ENCODE measurements at places on chromosomes 1 and 21. TPM values are rescaled to one million over a fixed set of nuclear protein-coding genes. Genes with fewer than 3 reads are reported as not detected.

TSPEAR gene
- polyA plus RNA-seq = 0.13 TPM

HFM1 gene
- polyA plus RNA-seq = 2.9 TPM

PTPN7 gene
- 0.98 TPM for polyA plus RNA-seq

HS2ST1 gene
- polyA plus RNA-seq = 31.6 TPM

VHLL gene
- polyA plus RNA-seq = not detected

DNA sequence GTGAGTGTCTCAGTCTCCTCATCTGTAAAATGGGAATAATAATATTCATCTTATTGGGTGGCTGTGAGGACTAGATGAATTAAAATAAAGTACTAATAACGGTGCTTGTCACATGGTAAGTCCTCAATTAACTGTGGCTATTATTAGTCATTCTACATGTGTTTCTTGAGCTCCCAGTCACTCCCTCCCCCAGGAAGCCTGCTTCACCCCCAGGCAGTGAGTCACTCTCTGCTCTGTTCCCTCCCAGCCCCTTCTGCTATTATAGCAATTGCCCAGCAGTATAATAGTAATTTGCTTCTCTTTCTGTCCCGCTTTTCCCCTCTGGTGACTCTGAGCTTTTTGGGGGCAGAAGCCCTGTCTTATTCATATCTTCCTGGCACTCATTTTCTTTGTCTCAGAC is 102.0 kb downstream of the BEND5 start:
- no peak for DNase-seq
- H3K36me3 ChIP-seq = no peaks in the 10 kb centered on the region
- H3K27me3 ChIP-seq = no peaks in the 10 kb centered on the region
- no peaks in the 10 kb centered on the region for H3K4me1 ChIP-seq
- H3K4me3 ChIP-seq = no peak overlapping the region

DNA sequence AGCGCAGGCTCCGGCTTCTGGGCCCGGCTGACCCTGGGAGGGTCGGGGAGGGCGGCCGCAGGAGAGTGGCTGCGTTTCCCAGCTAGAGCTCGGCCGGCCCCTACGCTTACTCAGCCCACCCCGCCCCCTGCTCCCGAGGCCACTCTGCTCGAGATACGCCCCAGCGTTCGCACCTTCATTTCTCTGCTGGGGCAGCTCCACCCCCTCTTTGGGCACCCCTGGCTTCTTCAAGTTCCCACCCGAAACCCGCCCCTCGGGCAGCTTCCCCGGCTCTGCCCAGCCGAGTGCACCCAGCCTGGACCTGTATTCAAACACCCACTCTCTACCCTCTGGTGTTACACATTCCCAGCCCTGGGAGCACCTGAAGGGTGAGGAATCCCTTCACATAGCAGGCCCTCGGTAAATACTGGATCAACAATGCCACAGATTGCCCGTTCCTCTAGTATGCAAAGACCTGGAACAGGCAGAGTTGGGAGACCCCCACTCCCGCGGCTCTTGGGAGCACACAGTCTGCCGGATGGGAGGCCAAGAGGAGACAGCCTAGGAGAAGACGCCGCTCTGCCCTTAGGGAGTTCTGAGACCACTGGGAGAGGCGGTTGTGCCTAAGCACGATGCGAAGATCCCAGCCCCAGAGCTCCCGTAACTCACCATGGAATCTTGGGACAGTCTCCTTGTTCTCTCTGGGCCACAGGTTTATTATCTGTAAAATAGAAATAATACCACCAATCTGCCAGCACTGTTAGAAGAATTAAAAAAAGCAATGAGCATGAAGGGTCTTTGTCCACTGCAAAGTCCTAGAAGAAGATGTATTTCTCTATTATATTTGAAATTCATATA is 566 bp upstream of the PAQR7 start:
- peaks cover 49% of the 10 kb centered on the region for H3K4me1 ChIP-seq
- H3K27ac ChIP-seq = peak overlapping the region; percentile 91
- no peaks in the 10 kb centered on the region for H3K36me3 ChIP-seq
- no peak for DNase-seq
- no peaks in the 10 kb centered on the region for H3K27me3 ChIP-seq
- peak overlapping the region; percentile 56 for H3K4me3 ChIP-seq

- no peaks in the 10 kb centered on the region for H3K27me3 ChIP-seq
- H3K4me3 ChIP-seq = no peak overlapping the region
- H3K4me1 ChIP-seq = no peaks in the 10 kb centered on the region
- H3K27ac ChIP-seq = no peak overlapping the region
Observed at GRCh38 chr1:113891631-113892220, 4.3 kb upstream of the BCL2L15 start.

- no peak overlapping the region for H3K4me3 ChIP-seq
- DNase-seq = no peak
- H3K27me3 ChIP-seq = peaks cover 2% of the 10 kb centered on the region
- H3K4me1 ChIP-seq = no peaks in the 10 kb centered on the region
- no peaks in the 10 kb centered on the region for H3K36me3 ChIP-seq
Observed at GRCh38 chr1:191912517-191912916, 245.7 kb upstream of the RGS18 start.

- no peaks in the 10 kb centered on the region for H3K36me3 ChIP-seq
- DNase-seq = peak; percentile 66
- H3K27ac ChIP-seq = no peak overlapping the region
- no peak overlapping the region for H3K4me3 ChIP-seq
- no peaks in the 10 kb centered on the region for H3K4me1 ChIP-seq
Observed at GRCh38 chr1:151547119-151547899, 7.2 kb downstream of the TUFT1 start.

DNA sequence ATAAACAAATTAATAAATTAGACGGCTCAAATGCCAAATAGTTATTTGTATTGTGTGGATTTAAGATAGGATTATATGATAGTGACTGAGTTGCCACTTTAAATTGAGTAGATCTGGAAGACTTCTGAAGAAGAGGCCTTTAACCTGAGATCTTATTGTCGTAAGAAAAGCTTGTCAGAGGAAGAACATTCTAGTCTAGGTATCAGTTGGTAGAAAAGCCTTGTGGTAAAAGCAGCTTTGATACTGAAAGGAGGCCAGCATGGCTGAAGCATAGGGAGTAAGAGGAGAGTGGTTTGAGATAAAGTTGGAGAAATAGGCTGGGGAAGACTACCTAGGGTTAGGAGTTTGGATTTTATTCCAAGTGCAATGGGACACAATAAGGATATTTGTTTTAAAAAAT is 29.1 kb downstream of the SLC30A7 start:
- no peak overlapping the region for H3K27ac ChIP-seq
- H3K36me3 ChIP-seq = no peaks in the 10 kb centered on the region
- H3K27me3 ChIP-seq = no peaks in the 10 kb centered on the region
- H3K4me1 ChIP-seq = no peaks in the 10 kb centered on the region

DNA sequence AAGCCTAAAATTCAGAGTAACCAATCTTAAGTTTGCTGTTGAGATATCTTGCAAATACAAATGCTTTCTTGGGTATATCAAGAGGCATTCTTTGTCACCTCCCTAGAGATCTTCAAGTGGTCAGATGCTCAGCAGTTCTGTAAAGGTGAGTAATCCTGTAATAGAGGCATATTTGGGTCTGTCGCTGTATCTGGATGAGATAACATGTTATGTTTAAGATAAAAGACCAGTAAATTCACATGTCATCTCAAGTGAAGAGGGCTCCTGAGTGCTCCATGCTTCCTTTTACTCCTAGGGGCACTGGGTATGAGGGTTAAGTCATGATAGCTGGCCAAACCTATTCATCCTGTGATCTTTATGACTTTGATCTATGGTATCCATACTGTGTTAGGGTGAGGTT is 7.5 kb downstream of the CR2 start:
- H3K27me3 ChIP-seq = no peaks in the 10 kb centered on the region
- no peak overlapping the region for H3K27ac ChIP-seq
- no peaks in the 10 kb centered on the region for H3K36me3 ChIP-seq
- no peak overlapping the region for H3K4me3 ChIP-seq
- no peaks in the 10 kb centered on the region for H3K4me1 ChIP-seq
- DNase-seq = no peak

DNA sequence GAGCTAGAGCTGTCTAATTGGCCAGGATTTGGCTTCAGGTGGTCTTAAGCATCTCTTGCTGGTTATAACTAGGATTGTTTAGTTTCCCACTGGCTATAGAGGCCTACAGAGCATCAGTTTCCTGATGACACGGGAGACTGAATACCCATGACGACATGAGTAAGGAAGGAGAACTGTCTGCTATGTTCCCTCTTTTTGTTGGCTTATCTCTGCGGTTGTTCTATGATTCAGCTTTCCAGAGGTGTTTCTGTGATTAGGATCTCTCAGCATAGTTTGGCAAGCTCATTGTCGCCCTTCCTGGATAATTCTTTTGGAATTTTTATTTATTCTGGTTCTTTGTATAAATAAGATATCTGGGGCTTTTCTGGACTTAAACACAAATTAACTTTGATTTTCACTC is 163.4 kb downstream of the OLFM3 start:
- H3K36me3 ChIP-seq = no peaks in the 10 kb centered on the region
- no peak overlapping the region for H3K27ac ChIP-seq
- DNase-seq = no peak
- H3K4me3 ChIP-seq = no peak overlapping the region

DNA sequence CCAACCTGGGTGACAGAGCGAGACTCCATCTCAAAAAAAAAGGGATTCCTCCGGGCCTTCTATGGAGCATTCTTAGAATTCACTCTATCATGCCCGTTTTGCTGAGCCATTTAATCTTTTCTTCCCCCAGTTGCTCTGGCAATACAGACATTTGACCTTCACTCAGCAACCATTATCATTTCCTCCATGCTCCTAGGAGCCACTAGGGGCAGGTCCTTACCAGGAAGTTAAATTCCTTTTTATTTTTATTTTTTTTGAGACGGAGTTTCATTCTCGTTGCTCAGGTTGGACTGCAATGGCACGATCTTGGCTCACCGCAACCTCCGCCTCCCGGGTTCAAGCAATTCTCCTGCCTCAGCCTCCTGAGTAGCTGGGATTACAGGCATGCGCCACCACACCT is 9.7 kb upstream of the CGN start:
- DNase-seq = no peak
- no peaks in the 10 kb centered on the region for H3K27me3 ChIP-seq
- H3K4me1 ChIP-seq = no peaks in the 10 kb centered on the region
- no peaks in the 10 kb centered on the region for H3K36me3 ChIP-seq

DNA sequence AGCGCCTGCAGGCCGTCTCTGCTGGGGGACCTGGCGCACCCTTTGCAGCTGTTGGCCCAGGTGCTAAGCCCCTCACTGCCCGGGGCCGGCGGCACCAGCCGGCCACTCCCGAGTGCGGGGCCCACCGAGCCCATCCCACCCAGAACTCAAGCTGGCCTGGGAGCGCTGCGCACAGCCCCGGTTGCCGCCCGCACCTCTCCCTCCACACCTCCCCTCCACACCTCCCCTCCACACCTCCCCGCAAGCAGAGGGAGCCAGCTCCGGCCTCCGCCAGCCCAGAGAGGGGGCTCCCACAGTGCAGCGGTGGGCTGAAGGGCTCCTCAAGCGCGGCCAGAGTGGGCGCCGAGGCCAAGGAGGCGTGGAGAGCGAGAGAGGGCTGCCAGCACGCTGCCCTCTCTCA is 177.8 kb upstream of the KAZN start:
- DNase-seq = no peak
- no peaks in the 10 kb centered on the region for H3K4me1 ChIP-seq
- H3K36me3 ChIP-seq = no peaks in the 10 kb centered on the region
- H3K27ac ChIP-seq = no peak overlapping the region

DNA sequence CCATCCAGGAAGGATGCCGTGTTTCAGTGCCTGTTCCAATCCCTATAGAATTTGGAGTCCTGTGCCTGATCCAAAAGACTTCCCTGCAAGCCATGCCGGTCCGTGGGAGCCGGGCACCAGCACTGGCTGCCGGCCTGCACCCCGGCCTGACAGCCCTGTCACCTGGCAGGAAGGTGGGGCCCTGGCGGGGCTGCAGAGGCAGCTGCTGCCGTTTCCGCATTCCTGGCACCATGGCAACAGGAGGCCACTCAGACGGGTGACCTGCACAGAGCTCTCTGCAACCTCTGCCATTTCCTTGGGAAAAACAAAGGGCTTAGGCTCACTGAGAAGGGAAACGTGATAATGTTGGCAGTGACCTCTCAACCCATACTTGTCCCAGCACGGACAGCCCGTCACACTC is 63.2 kb upstream of the TMEM51 start:
- H3K4me3 ChIP-seq = no peak overlapping the region
- H3K36me3 ChIP-seq = no peaks in the 10 kb centered on the region
- peak overlapping the region; percentile 32 for H3K27ac ChIP-seq
- H3K27me3 ChIP-seq = no peaks in the 10 kb centered on the region
- H3K4me1 ChIP-seq = peaks cover 10% of the 10 kb centered on the region

- H3K36me3 ChIP-seq = no peaks in the 10 kb centered on the region
- no peak overlapping the region for H3K27ac ChIP-seq
- no peaks in the 10 kb centered on the region for H3K27me3 ChIP-seq
Observed at GRCh38 chr1:173100476-173101107, 49.9 kb upstream of the TNFSF18 start.

DNA sequence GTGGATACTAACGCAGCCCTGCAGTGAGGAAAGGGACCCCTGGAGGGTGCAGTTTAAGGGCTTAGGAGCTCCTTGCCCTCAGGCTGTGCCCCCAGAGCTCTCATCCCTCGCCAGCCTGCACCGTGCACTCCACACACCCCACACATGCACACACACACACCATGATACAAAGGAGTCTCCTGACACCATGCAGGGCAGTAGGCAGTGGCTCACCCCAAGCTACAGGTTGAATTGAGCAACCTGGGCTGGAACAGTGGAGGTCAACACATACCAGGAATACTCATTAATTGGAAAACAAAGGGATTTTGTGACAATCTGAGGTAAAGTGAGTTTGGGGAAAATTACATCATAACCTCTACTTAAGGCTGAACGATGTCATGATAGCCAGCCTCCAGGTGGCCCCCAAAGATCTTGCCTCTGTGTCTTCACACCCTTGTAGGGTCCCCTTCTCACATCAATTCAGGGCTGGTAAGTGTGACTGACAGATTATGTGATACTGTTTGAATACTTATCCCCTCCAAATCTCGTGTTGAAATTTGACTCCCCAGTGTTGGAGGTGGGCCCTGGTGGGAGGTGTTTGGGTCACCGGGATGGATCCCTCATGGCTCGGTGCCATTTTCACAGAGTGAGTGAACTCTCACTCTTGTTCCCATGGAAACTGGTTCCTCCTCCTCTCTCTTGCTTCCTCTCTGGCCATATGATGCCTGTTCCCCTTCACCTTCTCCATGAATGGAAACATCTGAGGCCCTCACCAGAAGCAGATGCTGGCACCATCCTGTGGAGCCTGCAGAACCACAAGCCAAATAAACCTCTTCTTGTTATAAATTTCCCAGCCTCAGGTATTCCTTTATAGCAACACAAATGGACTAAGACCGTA is 111.0 kb upstream of the RAB4A start:
- no peak for DNase-seq
- H3K27ac ChIP-seq = no peak overlapping the region
- no peaks in the 10 kb centered on the region for H3K4me1 ChIP-seq
- H3K27me3 ChIP-seq = no peaks in the 10 kb centered on the region
- no peaks in the 10 kb centered on the region for H3K36me3 ChIP-seq
- no peak overlapping the region for H3K4me3 ChIP-seq

DNA sequence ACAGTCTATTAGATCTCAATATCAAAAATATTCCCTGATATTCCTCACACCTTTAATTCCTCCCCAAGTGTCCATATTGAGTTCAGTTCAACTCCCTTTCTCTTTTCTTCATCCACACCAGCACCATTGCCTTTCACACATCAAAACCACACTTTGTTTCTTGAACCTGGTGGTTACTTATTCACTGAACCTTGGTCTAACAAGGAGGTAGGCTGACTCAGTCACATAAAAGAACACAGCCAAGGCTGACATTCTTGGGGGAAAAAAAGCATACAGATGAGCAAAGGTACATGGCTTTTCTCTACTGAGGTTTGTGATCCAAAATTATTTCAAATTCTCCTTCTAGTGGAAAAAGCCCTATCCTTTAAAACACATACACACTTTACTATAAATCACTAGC is 131.7 kb upstream of the USH2A start:
- no peak overlapping the region for H3K27ac ChIP-seq
- H3K36me3 ChIP-seq = no peaks in the 10 kb centered on the region
- H3K4me1 ChIP-seq = no peaks in the 10 kb centered on the region
- H3K27me3 ChIP-seq = no peaks in the 10 kb centered on the region
- DNase-seq = no peak
- no peak overlapping the region for H3K4me3 ChIP-seq

GRCh38 chr1:146036965-146037646 is 15.6 kb upstream of the HJV start:
- peak overlapping the region; percentile 93 for H3K27ac ChIP-seq
- H3K4me1 ChIP-seq = no peaks in the 10 kb centered on the region

All from ovary (tissue), 10 donors.